HT1080 (cell line): ENCODE measurements at places on chromosomes 7 and 10. TPM values are rescaled to one million over a fixed set of nuclear protein-coding genes. Genes with fewer than 3 reads are reported as not detected.
A peak's percentile ranks its signal among the peaks of the same experiment; 100 is the strongest.

Gene CPA4
- 25.9 and 29.9 TPM in 2 replicates for total RNA-seq

DNA sequence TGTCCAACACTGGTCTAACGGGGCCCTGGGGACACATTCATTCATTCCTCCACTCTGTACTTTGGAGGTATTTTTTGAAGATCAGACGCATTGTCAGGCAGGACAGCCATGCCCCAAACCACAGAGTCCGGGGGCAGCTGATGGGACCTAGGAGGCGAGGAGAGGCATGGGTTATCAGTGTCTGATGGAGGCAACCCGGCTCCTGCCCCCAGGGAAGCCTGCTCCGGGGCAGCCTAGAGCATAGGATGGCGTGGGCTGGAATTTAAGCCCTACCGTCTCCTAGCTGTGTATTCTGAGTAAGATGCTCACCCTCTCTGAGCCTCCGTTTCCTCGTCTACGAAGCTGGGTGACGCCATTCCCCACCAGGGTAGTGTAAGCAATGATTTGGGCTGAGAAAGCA, 55.4 kb upstream of the ELN start:
- no peak for DNase-seq

DNA sequence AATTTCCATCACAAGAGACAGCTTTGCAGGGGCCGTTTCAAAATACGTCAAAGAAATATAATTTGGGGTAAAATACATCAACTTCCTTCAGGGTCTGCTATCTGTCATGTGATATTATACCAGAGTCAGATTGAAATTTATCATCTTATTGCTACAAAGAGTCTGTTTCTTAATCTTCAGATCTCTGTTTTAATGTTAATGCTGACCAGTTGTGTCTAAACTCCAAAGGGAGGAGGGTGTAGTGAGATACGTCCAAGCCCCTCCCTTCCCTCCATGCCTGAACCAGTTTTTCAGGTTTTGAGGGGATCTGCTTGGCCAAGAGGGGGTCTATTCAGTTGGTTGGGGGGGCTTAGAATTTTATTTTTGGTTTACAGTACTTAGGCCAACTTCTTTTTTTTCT, 891.6 kb downstream of the GRM8 start:
- no peak for DNase-seq

DNA sequence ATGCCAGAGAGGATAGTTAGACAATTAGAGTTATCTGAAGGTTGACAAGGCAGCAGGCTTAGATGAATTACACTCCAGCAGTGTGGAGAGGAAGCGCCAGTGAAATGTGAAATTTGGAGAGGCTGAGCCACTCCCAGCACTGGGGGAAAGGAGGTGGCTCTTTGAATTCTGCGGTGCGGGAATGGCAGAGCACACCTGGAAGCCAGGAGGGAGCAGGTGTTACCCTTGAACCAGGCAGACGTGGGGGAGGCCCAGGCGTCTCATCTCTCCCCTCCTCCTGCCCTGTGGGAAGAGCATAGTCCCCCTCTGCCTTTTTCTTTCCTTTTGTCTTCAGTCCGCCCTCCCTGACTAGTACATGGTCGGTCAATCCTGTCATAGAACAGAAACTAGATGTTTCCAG, 203.1 kb downstream of the DPP6 start:
- no peak for DNase-seq

GRCh38 chr10:119314486-119314885, 107.1 kb downstream of the GRK5 start:
- DNase-seq: no peak

GRCh38 chr10:8910314-8910713, 855.8 kb downstream of the GATA3 start:
- DNase-seq: no peak

DNA sequence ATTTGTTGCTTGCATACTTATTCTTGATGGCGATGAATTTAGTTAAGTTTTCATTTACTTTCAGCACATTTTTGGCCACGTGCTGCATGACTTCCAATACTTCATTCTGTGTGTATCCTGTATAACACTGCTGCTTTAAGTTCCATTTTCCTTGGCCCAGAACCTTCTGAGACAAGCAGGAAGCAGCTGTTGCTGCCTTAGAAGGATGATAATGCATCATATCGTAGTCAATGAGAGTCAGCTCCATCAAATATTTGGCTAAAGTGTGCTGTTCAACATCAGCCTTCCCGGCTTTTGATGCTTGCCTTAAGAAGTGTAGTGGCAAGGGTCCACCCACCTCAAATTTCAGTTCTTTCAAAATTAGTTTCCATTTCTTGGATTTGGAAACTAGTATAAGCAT, 59.2 kb upstream of the GLCCI1 start:
- DNase-seq: no peak

GRCh38 chr10:120557311-120557710, 100.3 kb downstream of the PLPP4 start:
- no peak for DNase-seq

Gene LRRC61
- total RNA-seq: not detected in 2 replicates

Gene ARMS2
- not detected in 2 replicates for total RNA-seq

Gene SHTN1
- total RNA-seq: 3.9 and 7.1 TPM in 2 replicates

DNA sequence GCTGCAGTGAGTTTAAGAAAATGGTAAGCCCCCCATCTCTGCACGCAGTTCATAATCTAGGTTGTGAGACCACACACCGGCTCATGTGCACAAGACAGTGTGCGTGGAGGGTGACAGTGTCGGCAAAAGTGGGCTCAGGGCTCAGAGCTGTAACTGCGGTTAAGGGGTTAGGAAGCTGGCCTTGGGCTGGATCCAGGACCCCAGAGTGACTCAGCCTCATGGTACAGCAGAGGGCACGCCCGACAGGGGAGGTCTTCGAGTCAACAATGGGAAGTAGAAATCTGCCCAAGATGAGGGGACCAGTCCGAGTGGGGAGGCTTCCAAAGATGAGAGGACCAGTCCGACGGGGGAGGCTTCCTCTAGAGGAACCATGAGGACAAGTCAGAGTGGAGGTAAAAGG, 437.7 kb downstream of the DNAJB6 start:
- no peak for DNase-seq

DNA sequence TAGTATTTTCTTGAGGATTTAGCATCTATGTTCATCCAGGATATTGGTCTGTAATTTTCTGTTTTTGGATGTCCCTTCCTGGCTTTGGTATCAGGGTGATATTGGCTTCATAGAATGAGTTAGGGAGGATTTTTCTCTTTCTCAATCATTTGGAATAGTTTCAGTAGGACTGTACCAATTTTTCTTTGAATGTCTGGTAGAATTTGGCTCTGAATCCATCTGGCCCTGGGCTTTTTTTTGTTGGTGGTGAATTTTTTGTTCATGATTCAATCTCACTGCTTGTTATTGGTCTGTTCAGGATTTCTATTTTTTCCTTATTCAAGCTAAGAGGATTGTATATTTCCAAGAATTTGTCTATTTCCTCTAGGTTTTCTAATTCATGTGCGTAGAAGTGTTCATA, 192.7 kb downstream of the KIF20B start:
- no peak for DNase-seq

Gene LBX1
- not detected in 2 replicates for total RNA-seq

DNA sequence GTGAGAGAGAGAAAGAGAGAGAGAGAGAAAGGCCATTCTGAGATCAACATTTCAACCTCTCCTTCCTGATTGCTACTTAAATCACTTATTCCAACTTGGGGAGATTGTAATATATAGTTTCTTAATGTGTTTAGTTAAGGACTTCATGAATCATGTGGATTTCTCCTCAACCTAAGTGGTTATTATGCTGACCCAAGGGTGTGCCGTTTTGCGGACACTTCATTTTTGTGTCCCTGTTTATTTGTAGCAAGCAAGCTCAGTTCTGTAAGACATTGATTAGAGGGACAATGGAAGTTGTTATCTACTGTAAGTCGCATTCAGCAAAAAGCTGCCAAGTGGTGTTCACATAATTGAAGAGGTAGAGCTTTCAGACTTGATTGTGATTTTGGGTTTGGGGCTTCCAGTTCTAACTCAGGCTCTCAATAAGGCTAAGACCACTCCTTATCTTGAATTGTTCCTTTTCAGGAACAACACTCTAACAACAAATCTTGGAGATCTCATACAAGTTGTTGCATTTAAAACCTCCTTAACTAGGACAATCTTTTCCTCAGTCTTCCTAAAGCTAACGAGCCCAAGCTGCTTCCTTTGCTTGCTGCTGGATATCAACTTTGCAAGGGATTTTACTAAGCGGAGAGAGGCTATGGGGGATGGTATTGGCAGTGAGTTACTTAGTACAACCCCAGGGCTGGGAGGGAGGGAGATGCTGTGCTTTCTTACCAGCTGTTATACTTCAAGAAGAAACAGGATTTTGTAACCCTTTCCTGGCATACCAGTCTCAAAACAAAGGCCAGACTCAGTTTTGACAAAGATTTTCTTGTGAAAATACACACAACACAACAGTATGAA, 19.8 kb upstream of the COL1A2 start:
- peak; percentile 29 for DNase-seq

DNA sequence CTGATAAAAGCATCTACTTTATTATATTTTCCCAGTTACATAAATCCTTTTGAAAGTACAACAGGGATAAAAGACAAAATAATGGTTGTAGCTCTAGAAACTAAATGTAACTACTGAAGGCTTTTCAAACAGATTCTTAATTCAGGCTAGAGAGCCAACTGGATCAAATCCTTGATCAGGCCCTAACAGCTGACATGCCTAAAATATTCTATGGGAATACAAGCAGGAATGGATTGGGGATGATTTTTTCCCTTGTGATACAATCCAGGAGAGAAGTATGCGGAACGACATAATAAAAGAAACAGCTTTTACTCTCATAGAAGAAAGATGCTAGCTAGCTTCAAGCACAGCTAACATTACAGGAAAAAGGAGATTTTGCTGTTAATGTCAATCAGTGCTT, 49.0 kb downstream of the NT5C2 start:
- DNase-seq: no peak

Gene TTYH3
- total RNA-seq: 16.6 and 24.8 TPM in 2 replicates

- DNase-seq: peak; percentile 6
Measured at GRCh38 chr7:85890244-85890811, 703.5 kb upstream of the SEMA3D start.

GRCh38 chr10:86423739-86424138, 57.1 kb upstream of the GRID1 start:
- DNase-seq: no peak

GRCh38 chr10:13930120-13930519, 343.4 kb downstream of the PRPF18 start:
- DNase-seq: no peak

DNA sequence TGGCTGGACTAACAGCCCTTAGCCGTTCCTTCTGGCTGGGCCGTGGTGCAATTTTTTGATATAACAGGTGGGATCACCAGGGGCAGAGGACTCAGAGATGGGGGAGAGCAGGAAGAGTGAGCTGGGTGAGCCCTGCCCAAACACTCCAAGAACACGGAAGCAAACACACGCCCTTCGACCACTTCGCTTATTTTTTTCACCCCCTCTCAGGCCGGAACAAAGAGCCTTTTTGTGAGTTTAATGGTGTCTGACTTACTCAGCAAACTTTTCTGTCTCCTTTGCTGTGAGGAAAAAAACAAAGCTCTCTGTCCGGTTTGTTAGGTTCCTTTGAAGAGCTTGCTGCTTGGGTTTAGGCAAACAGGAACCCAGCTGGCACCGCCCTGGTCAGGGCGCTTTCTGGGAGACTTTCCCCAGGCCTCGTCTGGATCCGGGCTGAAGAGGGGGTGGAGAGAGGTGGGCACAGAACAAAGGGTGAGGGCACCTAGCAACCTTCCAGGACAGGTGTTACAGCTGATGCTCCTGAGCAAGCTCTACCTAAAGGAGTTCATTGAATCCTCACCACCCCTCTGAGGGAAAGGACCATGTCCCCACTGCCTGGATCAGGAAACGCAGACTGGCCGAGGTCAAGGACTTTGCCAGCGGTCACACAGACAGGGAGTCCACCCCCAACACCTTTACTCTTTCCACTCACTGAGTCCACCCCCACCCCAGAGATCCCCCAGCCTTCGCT, 23.3 kb downstream of the CALML3 start:
- DNase-seq: peak; percentile 90

DNA sequence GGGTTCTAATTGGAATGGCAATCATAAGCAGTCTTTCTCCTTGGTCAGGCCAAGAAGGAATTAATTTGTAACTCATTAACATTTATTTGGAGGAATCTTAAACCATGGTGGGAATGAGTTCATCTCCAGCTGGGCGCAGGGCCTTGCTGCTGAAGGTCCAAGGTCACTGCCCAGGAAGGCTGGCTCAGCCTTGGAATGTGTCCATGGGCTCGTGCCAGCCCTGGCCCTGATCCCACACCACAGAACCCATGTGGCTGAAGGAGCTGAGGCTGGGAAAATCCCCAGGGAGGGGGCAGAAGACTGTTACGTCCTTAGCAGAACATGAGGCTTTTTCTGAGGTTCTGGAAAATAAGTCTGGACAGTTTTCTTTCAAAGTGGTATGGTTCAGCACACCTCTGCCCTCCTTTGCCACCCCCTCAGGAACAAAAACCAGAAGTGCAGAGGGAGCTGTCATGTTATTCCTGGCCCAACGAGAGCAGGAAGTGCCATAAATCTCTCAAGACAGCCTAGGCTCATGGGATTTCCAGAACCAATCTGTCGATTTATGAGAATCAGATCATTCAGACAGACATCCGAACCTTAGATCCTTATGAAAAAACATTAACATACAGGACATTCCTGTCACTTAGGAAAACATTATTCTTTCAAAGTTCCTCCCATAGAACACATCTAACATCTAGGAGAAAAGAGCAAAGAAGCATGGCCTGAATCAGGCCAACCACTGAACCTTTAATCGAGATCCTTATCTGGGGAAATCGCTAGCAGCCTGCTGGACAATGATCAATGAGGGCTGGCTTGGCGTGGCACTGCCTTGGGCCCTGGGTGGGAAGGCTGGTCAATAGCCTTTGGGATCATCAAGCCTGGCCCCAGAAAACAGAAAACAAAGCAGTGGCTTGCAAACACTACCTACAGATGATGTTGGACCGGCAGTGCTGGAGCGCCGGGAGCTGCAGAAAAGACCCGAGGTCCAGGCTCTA, 134.3 kb downstream of the TAX1BP1 start:
- peak; percentile 81 for DNase-seq

Gene AKR1C3
- total RNA-seq: 5.1 and 11.0 TPM in 2 replicates

Gene BCL7B
- 40.9 and 49.6 TPM in 2 replicates for total RNA-seq

GRCh38 chr10:52870562-52870961, 98.0 kb upstream of the MBL2 start:
- no peak for DNase-seq

GRCh38 chr10:29926693-29927048, 132.7 kb downstream of the JCAD start:
- DNase-seq: peak; percentile 13

DNA sequence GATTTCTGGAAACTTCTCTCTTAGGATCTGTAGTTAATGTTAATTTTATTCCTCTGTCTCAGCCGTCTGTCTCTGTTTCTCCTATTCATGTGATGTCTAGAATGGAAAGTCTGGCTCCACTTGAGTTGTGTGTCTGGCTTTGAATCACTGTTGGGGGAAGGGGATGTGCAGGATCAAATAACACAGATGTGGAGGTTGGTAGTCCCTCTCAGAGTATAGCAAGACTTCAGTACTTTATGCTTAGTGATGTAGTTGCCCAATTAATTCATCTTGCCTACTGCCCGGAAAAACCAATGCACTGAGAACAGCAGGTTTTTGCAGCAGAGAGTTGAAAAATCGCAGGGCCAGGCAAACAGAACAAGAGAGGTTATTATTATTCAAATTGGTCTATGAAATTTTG, 79.2 kb downstream of the PHTF2 start:
- peak; percentile 31 for DNase-seq
